ENCODE measurements at places on chromosomes 12 and 14.

DNA sequence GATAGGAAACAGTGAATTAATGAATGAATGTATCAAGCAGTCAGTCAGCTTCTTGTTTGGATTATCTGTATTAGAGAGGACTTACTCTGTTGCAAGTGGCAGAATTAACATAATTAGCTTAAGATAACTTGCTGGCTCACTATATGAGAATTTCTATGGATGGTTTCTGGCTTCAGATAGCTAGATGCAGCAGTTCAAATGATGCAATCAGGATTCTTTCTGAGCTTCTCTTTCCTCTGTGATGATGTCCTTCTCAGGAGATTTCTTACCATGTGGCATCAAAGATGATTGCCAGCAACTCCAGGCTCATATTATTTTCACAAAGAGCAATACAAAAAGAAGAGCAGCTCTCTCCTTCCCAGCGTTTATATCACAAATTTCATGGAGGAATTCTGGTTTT is 30.7 kb downstream of the FRMD6 start:
- no peak for DNase-seq

DNA sequence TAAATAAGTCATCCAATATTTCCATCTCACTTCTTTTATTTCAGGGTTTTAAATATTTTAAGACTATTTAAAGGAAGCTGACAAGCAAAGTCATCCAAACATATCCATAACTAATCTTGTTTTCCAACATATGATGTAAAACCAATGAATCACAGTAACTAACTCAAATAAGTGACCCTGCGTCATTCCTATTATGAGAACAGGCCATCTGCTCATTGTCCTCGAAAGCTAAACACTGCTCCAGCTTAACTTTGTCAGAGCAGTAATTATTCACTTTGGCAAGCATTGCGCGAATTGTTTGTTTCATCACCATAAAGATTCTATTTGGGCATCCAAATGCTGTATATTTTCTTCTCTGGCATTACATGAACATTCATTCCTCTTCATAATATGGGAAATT is 99.1 kb downstream of the CAPZA3 start:
- no peak for DNase-seq

DNA sequence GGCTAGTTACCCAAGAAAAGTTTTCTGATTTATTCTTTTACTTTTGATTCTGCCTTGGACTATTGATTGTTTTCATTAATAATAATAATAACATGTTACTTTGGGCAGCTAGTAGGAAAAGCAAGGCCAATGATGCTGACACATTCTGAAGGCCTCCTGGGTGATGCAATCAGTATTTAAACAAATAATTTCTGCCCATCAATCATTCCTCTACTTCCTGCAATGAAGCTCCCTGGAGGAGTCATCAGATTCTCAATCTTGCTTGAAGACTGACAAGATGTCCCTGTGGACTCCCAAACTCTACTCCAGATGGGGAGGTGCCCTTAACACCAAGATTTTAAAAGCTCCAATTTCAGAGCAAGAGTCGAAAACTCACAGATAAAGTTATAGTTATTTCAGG is at the start of gene SPX:
Gene SPX, plus strand, starts transcription at position 244 of the 400 bp plus-strand sequence. CDS start 177 bp downstream, outside the sequence.
- DNase-seq = no peak

DNA sequence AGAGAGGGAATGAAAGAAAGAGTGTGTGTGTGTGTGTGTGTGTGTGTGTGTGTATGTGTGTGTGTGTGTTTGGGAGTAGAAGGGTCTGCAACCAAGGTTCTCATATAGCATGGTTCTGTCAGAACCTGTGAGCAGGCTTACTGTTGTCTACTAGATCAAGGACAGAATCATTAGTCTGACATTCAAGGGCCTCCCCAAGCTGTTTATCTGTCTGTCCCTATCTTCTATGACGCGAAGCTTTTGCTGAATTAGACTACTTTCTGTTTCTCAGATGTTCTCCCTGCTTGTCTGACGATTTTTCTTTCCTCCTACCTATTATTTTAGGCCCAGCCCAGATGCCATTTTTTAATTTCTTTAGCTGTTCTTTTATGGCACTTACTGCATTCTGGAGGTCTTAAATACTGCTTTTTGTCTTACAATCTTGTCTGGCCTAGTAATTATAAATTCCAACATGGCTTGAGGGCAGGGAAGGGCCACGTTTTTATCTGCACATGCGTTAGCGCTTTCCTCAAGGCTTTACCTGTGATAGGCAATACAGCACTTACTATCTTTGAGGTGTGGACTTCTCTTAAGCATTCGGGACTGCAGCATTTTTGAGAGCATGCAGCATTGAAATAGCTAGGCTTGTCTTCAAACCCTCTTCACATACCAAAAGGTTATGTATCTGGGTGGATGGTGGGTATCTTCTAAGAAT is 150.2 kb downstream of the TTLL5 start:
- no peak for DNase-seq

DNA sequence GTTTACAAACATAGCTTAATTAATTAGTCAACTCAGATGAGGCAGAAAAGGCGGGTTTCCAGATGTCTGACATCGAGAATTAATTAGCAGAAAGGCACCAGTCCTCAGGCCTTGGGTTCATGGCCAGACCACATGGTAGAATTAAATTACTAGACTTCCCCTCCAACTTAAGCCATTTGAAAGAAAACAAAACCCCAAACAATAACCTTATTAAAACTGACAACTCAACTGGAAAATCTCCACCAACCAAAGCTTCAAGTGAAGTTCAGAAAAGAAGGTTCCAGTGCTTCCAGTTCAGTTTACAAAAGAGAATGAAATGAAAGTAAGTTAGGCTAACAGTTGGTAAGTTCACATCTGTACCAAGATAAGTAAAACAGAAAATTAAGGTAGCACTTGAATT is 349.5 kb downstream of the GRIN2B start:
- no peak for DNase-seq

GRCh38 chr14:64620910-64621309 is 71.1 kb downstream of the PPP1R36 start:
- DNase-seq = no peak

- no peak for DNase-seq
Measured at GRCh38 chr12:58513852-58514251, 406.5 kb downstream of the LRIG3 start.

DNA sequence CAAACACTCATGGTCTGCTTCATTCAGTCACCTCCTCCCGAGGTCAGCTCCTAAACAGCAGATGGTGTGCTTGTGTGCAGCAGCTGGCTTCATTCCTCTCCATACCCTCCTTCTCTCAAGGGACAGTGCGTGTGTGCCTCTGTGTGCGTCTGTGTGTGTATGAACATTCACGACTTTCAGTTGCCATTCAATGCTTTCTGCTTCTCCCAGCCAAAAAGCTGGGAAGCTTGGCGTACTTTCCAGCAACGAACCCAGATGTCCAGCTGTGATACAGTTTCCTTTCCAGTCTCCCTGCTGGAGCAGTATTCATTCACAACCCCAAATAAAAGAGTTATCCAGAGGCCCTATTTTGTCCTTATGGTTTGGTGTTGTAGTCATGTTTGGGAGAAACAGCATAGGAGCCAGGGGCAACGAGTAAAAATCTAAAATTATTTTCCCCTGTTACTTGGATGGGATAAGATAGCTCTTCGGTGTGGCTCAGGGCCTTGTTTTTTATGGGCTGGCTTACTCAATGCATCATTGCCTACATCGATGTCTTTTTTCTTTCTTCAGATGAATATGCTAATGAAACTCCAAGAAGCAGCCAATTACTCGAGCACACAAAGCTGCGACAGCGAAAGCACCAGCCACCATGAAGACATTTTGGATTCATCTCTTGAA is 379.3 kb downstream of the NAV3 start:
- no peak for DNase-seq

GRCh38 chr12:52347016-52347415 is 20.3 kb downstream of the KRT85 start:
- no peak for DNase-seq

- DNase-seq = no peak
Measured at GRCh38 chr12:57418255-57418654, 12.6 kb downstream of the R3HDM2 start.
